ENCODE measurements at places on chromosomes 1 and 21.

GRCh38 chr1:162159515-162159914 lies 90.0 kb downstream of the NOS1AP start:
- peak; percentile 71 for DNase-seq

DNA sequence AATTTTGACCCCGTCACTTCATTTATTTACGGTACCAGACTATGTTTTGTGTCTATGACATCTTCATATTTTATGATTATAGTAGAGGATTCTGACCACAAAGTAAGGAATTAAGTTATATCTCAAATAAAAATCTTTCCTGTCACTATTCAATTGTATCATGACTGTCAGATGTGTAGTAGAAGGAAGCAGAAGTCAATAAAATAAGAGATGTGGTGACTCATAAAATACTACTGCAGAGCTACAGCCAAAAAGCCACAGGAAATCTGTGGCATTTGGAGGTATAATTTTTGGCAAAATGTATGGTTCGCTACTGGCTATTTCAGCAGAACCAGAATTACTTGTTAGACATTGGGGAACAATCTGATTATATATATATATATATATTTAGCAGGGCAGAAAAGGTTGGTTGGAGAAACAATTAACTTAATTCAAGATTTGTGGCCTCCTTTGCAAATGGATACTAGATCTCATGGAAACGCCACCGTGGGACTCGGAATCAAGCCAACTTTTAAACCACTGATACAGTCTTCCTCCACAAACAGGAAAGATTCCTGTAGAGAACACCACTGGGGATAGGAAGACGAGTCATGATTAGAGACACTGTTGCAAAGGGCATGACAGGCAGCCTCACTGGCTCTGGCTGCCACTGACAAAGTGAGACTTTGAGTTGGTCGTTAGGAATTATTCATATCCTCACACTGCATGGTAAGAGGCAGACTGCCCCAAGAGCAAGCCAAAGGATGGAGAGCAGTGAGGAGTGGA lies 5.1 kb downstream of the FCRL2 start:
- no peak for DNase-seq

DNA sequence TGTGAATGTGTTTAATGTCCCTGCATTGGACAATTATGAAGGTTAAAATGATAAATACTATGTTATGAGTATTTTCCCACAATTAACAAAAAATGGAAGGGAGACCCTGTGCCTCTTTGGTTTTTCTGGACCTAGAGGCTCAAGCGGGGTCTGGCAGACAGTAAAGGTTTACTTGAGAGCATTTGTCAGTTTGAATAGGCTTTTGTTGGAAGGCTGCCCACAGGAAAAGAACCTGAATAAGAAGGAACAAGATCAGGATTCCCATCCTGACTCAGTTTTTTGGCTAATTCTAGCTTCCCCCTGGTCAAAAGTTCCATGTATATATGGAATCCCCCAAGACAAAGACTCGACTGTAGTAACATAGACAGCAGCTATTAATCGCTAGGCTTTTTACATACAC lies 150.9 kb upstream of the JUN start:
- no peak for DNase-seq

DNA sequence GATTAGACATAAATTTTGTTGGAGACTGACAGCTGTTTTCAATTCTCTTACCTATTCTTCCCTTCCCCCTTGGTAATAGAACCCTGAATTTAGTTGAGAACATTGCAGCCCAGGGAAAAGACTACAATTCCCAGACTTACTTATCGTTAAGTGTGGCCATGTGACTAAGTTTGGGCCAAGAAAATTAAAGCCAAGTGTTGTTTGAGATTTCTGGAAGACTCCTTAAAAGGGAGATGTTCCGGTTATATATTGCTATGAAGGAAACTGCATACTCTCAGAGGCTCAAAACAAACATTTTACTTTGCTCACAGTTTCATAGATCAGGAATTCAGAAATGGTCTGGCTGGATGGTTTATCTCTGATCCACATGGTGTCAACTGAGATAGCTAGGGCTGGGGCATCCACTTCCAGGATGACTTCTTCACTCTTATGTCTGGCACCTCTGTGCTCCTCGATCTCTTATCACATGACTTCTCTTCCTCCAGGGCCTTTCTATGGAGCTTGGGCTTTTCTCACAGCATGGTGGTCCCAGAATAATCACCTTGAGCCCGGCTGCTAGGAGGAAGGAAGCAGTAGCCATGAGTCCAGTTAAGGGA lies 22.4 kb upstream of the CD34 start:
- no peak for DNase-seq

- no peak for DNase-seq
Observed at GRCh38 chr1:65632235-65632634, 160.5 kb upstream of the PDE4B start.

- no peak for DNase-seq
Observed at GRCh38 chr1:113986802-113987201, 7.5 kb downstream of the OLFML3 start.

GRCh38 chr1:230502306-230502705 lies 76.2 kb upstream of the PGBD5 start:
- DNase-seq = no peak

- peak; percentile 20 for DNase-seq
Observed at GRCh38 chr1:16727190-16728111, 12.9 kb upstream of the RNU1-4 start.

DNA sequence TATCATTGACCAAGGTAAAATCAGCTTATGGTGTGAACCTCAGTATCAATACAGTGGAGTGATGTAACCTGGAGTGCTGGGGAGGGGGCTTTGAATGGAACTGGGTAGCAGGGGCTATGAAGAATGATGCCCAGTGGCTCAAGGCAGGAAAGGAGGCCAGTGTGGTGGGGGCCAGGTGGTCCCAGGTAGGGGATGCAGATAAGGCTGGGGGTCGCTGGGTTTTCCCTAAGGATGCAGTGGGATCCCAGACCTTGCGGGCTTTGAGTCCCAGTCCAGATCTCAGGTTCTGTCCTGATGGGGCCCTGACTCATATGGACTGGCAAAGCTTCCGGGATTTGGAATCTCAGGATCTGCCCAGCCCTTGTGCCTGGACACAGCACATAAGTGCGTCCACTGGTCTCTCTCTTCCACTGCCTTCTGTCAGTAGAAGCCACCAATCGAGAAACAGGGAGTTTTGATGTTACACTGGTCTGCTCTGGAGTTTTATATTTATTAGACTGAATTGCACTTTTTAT lies 52.0 kb downstream of the S100B start:
- no peak for DNase-seq

GRCh38 chr1:112309499-112309898 lies 86.5 kb upstream of the CTTNBP2NL start:
- DNase-seq = no peak

DNA sequence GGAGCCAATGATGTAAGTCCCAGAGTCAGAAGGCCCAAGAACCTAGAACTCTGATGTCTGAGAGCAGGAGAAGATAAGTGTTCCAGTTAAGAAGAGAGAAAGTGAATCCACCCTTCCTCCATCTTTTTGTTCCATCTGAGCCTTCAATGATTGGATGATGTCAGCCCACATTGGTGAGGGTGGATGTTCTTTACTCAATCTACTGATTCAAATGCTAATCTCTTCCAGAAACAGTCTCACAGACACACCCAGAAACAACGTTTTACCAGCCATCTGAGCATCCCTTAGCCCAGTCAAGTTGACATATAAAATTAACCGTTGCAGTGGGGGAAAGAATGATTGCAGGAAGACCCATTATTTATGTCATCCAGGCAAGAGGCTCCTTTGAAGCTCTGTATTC lies 16.5 kb upstream of the RNF220 start:
- DNase-seq = no peak

DNA sequence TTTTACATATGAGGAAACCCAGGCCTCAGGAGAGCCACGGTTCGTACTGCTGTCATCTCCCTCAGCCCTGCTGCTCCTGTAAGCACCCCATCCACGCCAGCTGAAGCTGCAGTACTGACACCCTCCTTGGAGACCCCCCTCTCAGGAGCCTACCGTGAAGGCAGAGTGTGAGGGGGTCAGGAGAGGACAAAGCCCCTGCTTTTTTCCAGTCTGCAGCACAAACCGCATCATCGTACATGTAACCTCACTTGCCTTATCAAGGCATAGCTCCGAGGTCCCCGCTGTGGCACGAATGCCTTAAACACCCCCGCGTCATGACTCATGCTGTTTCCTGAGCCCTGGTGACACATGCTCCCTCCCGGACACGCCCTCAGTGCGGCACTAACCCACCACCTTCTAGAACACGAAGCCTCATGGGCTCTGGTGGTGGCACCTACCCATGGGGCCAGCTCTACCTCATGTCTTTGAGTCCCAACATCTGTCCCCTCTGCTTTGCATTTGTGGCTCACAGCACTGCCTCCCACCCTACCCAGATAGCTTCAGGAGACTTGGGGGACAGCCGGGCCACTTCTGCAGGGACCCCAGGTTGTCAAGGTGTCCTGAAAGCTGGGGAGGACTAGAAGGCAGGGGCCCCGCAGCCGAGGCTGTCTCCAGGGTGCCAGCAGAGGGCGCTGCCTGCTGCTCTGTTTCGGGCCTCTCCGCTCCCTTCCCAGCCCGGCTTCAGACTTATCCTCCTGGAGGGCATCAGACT lies 4.9 kb downstream of the SH3BGRL3 start:
- peak; percentile 84 for DNase-seq

GRCh38 chr1:207919523-207920170 lies 8.7 kb upstream of the CD34 start:
- no peak for DNase-seq

- DNase-seq = no peak
Observed at GRCh38 chr21:45816794-45817193, 164.8 kb upstream of the COL6A1 start.

- no peak for DNase-seq
Observed at GRCh38 chr1:26915204-26915842, 1.5 kb upstream of the NR0B2 start.

DNA sequence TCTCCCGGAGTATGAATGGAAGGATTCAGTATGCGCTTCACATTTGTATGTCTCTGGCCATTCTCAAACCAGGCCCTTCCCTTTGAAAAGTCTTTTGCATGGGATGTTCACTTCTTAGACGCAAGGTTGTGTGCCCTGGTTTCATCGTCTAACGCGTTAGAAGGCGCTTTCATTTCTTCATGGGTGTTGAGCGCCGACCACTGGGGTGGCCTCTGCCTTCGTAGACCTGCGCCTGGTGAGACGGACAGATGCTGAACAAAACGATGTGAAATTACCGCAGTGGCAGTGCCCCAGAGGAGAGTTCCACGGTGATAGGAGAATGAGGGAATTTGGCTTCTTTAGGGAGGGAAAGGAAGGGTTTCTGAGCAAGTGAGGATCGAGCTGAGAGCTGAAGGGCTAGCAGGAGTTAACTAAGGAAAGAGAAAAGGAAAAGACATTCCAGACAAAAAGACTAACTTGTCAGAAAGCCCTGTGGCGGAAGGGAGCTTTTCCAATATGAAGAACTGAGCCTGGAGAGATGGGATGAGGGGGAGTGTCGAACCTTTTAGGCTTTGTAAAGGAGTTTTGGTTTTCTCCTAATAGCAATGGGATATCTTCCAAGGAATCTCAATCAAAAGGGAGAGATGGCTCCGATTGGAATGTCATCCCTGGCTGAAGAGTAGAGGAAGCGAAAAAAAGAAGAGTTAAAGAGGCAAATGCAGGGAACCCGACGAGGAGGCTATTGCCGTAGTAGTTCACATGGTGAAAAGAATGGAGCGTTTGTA lies 951 bp downstream of the GGPS1 start:
- DNase-seq = peak; percentile 32

DNA sequence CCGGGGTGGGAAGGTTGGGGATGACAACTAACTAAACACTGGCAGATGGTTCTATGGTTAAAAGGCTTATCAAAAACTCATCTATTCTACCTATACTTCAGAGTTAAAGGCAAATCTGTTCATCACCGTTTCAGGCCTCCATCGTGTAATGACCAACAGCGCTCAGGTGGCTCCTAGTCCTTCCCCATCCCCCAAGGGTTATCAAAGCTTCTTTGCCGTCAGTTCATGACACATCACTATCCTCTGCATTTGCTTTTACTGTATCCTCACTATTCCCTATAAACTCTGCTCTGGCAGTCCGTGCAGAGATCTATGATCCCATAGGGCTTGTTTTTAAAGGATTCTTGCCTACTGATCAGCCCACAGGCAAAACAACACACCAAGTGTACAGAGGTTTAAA lies 8.2 kb downstream of the HMGN1 start:
- DNase-seq = no peak

DNA sequence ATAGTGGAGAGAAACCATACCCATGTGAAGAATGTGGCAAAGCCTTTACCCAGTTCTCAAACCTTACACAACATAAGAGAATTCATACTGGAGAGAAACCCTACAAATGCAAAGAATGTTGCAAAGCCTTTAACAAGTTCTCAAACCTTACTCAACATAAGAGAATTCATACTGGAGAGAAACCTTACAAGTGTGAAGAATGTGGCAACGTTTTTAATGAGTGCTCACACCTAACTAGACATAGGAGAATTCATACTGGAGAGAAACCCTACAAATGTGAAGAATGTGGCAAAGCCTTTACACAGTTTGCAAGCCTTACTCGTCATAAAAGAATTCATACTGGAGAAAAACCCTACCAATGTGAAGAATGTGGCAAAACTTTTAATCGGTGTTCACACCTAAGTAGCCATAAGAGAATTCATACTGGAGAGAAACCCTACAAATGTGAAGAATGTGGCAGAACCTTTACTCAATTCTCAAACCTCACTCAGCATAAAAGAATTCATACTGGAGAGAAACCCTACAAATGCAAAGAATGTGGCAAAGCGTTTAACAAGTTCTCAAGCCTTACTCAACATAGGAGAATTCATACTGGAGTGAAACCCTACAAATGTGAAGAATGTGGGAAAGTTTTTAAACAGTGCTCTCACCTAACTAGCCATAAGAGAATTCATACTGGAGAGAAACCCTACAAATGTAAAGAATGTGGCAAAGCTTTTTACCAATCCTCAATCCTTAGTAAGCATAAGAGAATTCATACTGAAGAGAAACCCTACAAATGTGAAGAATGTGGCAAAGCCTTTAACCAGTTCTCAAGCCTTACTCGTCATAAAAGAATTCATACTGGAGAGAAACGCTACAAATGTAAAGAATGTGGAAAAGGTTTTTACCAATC lies 80.0 kb downstream of the JMJD4 start:
- no peak for DNase-seq

DNA sequence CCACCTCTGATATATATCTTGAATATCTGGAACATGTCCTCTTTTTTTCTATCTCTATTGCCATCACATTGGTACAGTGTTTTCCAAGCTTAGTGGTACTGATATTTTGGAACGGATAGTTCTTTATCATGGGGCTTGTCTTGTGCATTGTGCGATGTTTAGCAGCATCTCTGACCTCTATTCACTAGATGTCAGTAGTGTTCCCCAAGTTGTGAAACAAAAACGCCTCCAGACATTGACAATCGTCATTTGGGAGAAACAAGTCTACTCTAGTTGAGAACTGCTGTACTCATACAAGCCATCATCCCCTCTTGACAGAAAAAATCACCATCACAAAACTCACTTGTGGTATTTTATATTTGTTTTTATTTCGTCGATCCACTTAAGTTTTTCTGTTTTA lies 79.7 kb upstream of the CHODL start:
- no peak for DNase-seq

DNA sequence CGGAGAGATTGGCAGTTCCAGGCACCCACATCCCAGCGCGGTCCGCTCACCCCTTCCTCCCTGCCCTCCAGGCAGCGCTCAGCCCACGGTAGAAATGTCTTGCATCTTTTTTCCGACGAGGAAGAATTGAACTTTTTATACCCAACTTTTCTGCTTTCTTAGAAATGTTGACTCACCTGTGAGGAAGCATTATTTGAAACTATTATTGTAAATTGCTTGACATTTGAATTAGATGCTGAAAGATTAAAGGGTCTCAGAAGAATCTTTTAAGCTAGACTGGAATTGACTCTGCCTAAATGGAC lies 912 bp upstream of the SIPA1L2 start:
- DNase-seq = no peak

- no peak for DNase-seq
Observed at GRCh38 chr1:222061711-222062359, 319.9 kb upstream of the DUSP10 start.

GRCh38 chr1:226717256-226717909 lies 21.7 kb downstream of the ITPKB start:
- DNase-seq = no peak

Measured in left colon (tissue), 2 donors.